ENCODE measurements at places on chromosomes 4 and X. TPM values are rescaled to one million over a fixed set of nuclear protein-coding genes. Genes with fewer than 3 reads are reported as not detected.

Gene MAGEA12
- not detected for total RNA-seq

Gene SPANXA2
- total RNA-seq: not detected

Gene BST1
- 8.7 TPM for total RNA-seq

Gene MAP9
- total RNA-seq: 10.6 TPM

Gene ZNF157
- 0.17 TPM for total RNA-seq

Gene GPM6B
- 0.87 TPM for total RNA-seq

Gene DDIT4L
- total RNA-seq: 3.9 TPM

Gene WNK3
- 6.7 TPM for total RNA-seq

Gene TMEM150C
- total RNA-seq: 0.52 TPM

Gene SPANXN3
- total RNA-seq: 1.2 TPM

Gene AFF2
- total RNA-seq: 0.35 TPM

Gene CD38
- 0.52 TPM for total RNA-seq

Gene MTMR8
- total RNA-seq: 1.4 TPM

Gene USP46
- 21.9 TPM for total RNA-seq

Gene MAP7D2
- 32.8 TPM for total RNA-seq

Gene UGT2B10
- total RNA-seq: not detected

Gene FOXR2
- total RNA-seq: not detected

Gene PLK4
- 11.3 TPM for total RNA-seq

Gene NOCT
- total RNA-seq: 25.8 TPM

Gene FGG
- 0.20 TPM for total RNA-seq

Gene SPP1
- total RNA-seq: 3,280 TPM

Gene NEXMIF
- total RNA-seq: 0.17 TPM

Gene SLITRK2
- total RNA-seq: 0.10 TPM

Gene MYOZ2
- total RNA-seq: 0.05 TPM

Gene APOOL
- 12.1 TPM for total RNA-seq

Gene PLP1
- not detected for total RNA-seq

Gene EVC
- 126 TPM for total RNA-seq

Gene SLIT2
- 3.5 TPM for total RNA-seq

Gene CXCL5
- total RNA-seq: 42.3 TPM

Gene GAB1
- total RNA-seq: 13.2 TPM

Gene GPR143
- 58.2 TPM for total RNA-seq

Gene NAP1L5
- 8.1 TPM for total RNA-seq

Gene TXK
- 2.6 TPM for total RNA-seq

Gene AMOT
- 9.0 TPM for total RNA-seq

Gene LAMTOR3
- total RNA-seq: 117 TPM

Gene GDPD2
- 0.05 TPM for total RNA-seq

Gene AREG
- 12.2 TPM for total RNA-seq

All from renal cortical epithelial cell (primary cell).